Hematopoietic multipotent progenitor cell treated with erythropoietin and hydrocortisone succinate and interleukin-3 and kit ligand, for 15 days (in vitro differentiated cells): ENCODE measurements at places on chromosomes 12 and 14.

GRCh38 chr14:99677231-99678140, 6.6 kb upstream of the CYP46A1 start:
- DNase-seq, result no peak

DNA sequence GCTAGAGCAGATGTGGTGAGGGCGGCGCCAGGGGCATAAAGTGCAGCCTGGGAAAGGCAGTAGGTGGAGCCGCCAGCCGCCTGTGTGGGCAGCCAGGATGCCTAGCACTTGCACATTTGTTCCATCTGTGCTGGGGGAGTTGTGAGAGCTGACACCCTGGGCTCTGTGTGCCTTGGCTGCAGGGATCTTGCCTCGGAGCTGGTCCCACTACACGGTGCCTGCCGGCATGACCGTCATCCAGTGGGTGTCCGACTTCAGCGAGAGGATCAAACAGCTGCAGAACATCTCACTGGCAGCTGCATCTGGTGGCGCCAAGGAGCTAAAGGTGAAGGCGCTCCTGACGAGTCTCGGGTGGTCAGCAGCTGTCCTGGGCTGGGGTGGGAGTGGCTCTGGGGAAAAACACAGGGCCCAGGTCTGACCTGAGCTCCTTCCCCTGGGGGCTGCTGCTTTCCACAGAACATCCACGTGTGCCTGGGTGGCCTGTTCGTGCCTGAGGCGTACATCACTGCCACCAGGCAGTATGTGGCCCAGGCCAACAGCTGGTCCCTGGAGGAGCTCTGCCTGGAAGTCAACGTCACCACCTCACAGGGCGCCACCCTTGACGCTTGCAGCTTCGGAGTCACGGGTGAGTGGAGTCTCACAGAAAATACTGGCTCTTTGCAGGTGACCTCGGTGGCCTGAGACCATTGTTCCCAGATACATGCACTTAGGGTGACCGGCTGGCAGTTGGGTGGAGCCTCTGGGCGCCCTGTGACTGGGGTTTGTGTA, 37.4 kb downstream of the HSP90AA1 start:
- no peak for DNase-seq

- no peak for DNase-seq
Observed at GRCh38 chr14:61476754-61477410, 155.5 kb downstream of the PRKCH start.

- no peak for DNase-seq
Observed at GRCh38 chr12:49301760-49302159, 6.8 kb downstream of the PRPH start.

DNA sequence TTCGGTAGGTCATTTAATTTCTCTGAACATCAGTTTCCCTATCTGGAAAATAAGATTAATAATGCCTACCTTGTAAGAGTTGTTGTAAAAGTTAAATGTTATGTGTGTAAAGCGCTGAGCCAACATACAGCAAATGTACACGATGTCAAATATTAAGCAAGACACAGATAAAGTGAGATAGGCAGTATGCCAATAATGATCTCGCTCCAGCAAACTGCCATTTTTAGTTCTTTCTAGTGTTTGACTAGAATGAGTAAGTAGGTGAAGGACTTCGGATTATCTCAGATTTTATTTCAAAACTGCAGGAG, 840 bp downstream of the DHRS7 start:
- peak; percentile 64 for DNase-seq

- DNase-seq, result peak; percentile 12
Observed at GRCh38 chr12:101407049-101407435, 530 bp downstream of the ARL1 start.

GRCh38 chr12:76117067-76117691, 32.7 kb upstream of the NAP1L1 start:
- no peak for DNase-seq

GRCh38 chr12:82644896-82645295, 41.8 kb upstream of the TMTC2 start:
- no peak for DNase-seq

- DNase-seq, result no peak
Observed at GRCh38 chr12:112107306-112108201, 1.0 kb downstream of the NAA25 start.

DNA sequence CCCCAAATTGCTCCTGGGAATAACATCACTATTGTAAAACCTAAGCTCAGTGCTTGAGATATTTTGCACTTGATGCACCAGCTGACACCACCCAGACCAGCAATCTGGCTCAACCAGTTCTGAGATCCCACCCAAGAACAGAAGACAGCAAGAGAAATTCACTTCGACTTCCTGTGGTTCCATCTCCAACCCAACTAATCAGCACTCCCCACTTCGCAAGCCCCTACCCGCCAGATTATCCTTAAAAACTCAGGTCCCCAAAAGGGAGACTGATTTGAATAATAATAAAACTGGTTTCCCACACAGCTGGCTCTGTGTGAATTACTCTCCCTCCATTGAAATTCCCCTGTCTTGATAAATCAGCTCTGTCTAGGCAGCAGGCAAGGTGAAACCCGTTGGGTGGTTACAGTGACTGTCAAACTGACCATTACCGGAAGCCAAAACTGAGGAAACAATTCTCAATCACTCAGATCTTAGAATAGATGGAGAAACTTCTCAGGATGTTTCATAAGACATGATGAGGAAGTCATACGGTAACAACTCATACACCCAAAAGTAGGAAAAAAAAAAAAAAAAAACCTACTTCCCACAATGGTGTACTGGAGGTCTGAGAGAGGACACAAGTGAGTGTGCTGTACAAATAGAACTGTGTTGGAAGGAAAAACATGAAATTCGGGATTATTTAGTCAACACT, 92.4 kb downstream of the TMTC1 start:
- DNase-seq, result no peak

DNA sequence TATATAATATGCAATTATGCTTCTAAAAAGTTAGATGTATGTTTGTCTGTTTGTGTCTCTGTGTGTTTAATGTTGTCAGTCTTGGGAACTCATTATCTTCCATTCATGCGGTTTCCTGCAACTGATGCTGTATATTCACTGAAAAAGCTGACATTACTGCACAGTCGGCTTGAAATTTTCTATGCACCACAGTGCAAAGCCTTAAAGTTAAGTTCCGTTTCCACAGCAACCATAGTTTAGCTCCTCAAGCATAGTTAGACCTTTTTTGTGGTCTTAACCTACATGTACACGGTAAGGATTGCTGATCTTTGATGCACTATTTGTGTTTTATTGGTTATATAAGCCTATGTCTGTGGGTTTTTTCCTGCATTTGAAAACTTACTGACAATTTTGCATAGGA, 309.4 kb downstream of the KCNC2 start:
- no peak for DNase-seq

DNA sequence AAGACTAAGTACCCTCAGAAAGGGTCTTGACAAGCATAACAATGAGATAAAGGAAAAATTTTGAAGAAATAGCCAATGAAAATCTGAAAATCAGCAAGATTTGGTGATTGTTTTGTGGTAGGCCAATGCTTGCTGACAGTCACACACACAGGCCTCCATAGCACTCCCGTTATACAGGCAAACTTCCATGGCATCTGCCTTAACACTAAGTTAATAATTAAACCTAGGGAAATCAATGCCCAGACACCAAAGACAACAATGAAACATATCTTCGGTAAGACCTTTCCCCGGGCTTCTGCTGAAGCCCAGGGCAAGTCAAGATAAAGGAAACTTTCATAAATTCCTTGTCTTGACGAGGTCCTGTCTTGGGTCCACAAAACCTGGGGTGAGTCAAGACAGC, 18.6 kb upstream of the RERGL start:
- no peak for DNase-seq

DNA sequence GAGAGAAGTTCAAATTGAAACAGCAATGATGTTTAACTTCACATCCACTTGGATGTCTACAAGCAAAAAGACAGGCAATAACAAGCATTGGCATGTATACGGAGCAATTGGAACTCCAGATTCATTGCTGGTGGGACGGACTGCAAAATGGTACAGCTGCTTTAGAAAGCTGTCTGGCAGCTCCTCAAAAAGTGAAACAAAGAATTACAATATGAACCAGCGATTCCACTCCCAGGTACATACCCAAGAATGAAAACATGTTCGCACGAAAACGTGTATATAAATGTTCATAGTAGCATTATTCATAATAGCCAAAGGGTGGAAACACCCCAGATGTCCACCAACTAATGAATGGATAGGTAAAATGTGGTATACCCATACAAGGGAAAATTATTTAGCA, 125.7 kb downstream of the HMGA2 start:
- no peak for DNase-seq

- no peak for DNase-seq
Observed at GRCh38 chr12:95277139-95277538, 59.5 kb downstream of the VEZT start.

GRCh38 chr12:18798535-18799361, 60.8 kb downstream of the CAPZA3 start:
- no peak for DNase-seq
